M059J (cell line): ENCODE measurements at places on chromosomes 3 and 15.
A peak's percentile ranks its signal among the peaks of the same experiment; 100 is the strongest.

GRCh38 chr3:153379516-153379915 lies 217.5 kb downstream of the RAP2B start:
- DNase-seq: no peak

GRCh38 chr3:112308151-112308911 lies 14.3 kb upstream of the SLC9C1 start:
- peak; percentile 43 for DNase-seq

DNA sequence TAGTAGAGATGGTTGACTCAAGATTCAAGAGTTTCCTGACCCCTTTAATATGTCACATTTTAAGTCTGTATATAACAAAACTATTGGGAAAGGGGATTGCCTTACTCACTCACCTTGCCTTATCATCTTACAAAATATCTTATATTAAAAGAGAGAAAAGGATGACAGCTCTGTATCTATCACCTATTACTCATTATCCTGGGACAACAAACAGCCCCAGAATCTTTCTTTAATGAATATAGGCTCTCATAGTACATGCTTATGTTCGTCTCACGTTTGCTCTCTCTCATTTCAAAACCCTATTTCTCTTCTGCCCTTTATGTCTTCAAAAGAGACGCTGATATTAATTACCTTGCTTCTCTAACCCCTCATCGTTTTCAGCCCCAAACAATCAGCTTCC lies 1023.4 kb upstream of the CFAP20DC start:
- no peak for DNase-seq

GRCh38 chr3:127320529-127321121 lies 32.8 kb upstream of the PRR20G start:
- peak; percentile 11 for DNase-seq

DNA sequence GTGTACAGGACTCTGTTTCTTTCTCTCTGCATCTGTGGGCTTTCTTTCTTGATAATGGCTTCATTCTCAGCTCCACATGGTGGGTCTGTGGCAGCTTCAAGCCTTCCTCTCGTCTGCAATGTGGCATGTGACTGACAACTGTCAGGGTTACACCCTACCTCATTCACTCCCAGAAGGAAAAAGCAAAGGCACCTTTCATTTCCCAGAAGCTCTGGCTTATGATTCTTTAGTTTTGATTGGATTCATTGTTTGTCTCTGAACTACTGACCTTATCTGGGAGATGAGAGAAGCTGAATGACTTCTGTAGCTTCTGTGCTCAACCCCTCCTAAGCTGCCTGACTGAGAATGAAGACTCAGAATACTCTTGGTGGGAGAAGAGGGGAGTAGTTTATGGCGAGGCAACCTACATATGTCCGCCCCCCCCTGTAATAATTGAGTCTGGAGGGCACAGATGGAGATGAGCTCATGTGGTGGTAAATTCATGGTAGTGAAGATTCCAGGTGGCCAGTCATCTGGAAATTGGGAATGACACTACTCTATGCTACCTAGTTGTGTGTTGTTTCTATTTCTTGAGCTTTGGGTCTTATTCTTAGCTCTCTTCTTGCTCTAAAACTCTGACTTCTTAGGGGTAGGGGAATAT lies 38.4 kb downstream of the KCNAB1 start:
- DNase-seq: no peak

GRCh38 chr3:52277972-52278509 lies 408 bp downstream of the WDR82 start:
- DNase-seq: peak; percentile 54

DNA sequence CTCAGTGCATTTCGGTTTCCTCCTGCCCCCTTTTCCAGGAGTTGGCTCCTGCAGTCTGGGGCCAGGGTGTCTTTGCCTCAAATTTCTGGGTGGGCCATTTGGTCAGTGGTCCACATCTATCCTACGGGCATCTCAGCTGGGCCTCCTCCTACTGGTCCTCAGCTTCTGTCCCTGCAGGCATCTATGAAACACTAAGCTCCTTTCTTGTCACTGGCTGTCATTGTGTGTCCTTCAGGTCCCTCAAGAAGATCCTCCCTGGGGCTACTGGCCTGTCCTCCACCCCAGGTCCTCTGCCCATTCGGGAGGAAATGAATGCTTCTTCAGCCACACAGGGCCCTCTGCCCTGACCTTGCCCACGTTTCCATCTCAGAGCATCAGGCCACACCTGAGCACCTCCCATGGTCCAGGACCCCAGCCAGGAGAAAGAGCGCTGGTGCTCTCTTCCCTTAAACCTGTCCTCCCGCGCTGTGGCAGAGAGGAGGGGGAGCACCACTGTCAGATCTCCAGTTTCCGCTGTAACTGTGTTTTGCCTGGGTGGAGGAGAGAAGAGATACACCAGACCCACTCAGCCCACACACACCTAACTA lies 1.8 kb downstream of the PRR23E start:
- no peak for DNase-seq

DNA sequence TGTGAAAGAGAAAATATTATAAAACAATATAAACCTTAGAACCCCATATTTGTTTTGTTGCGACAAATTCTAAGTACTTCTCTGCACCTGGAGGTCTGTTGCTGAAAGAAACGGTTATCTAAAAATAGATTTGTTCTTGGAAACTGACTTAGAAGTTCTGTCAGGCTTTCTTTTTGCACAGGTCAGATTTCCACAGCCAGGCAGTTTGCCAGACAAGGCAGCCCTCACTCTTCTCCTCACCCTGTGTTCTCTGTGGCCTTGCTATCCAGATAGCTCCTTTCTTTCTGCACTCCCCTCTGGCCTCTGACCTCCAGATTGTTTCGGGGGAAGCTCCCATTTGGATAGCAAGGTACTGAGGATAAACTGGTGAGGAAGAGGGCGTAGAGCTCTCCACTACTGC lies 413.3 kb upstream of the ONECUT1 start:
- DNase-seq: no peak

DNA sequence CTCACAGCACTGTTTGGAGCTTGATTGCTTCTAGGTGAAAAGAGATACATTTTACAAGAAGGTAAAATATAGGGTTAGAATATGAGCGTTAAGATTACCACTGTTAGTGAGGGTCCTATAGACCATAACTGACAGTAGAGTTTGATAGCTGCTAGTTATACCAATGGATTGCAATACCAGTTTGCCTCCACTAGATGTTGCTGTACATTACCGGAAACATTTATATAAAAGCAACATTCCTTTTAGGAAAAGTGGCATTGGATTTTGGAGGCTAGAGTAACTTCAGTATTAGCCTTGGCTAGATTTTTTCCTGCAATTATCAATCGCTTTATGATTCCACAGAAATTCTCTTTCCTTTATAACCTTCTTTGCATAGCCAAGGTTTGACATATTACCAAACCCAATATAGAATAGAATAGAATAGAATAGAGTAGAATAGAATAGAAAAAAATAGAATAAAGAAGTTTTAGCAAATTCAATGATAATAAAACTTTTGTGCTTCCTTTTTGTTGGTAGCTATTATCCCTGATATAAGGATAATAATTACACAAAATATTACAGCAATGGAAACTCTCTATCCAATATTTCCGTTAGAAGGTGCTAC lies 1093.6 kb upstream of the ALCAM start:
- peak; percentile 59 for DNase-seq

DNA sequence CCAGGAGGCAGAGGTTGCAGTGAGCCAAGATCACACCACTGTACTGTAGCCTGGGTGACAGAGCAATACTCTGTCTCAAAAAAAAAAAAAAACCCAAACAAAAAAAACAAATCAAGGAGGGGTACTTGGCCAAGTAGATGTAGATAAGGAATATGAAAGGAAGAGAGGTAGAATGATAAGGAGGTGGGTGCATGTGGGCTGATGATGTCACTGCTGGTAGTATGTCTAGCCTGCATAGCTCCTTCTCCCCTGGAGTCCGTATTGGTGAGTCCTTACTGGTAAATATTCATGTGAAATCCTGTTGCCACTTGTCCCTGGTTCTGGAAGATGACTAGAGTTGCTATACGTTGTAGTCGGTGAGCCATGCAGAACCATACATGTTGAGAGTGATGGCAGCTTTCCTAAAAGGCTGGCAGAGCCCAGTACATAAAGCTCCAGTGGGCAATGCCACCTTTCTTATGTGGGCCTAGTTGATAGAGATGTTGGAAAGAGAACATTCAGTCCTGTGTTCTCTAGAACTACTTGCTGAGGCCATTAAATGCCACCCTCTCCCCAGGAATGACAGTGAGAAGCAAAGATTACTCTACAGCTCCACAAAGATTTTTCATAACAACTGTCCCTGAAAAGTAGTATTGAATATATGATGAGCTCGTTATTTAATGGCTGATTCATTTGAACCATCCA lies 11.0 kb downstream of the KAT2B start:
- no peak for DNase-seq

DNA sequence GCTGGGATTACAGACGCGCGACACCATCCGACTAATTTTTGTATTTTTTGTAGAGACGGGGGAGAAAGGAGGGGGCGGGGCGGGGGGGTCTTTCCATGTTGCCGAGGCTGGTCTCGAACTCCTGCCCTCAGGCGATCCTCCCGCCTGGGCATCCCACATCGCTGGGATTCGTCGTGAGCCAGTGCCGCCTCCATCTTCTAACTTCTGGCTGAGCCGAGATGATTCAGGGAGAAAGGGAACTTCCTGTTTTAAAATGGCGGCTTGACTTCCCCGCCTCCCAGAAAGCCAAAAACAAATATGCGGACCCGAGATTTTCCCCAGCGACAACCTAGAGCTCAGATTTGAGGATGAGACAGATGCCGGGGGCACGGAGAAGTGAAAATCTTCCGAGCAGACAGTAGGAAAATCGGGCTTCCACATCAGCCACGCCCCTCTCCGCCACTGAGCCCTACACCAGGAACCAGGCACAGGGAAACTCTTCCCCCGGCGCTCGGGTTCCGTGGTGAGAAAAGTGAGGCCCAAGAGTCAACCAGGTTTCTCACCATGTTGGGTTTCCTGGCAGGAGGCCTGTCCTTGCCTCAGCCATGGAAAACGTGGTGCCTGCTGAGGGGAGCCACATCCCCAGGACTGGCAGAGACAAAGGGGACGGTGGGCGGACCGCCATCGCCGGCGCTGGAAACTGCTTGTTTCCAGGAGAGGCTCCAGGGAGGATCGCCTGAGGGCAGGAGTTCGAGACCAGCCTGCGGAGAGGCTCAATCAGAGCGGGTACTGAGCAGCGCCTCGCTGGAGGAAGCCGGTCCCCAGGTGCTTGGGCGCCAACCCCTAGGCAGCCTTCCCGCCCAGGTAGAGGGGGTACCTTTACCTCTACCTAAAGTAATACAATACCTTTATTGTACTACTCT lies 18.7 kb downstream of the CHST14 start:
- DNase-seq: no peak

GRCh38 chr15:96334017-96334704 lies 3.7 kb downstream of the NR2F2 start:
- no peak for DNase-seq

DNA sequence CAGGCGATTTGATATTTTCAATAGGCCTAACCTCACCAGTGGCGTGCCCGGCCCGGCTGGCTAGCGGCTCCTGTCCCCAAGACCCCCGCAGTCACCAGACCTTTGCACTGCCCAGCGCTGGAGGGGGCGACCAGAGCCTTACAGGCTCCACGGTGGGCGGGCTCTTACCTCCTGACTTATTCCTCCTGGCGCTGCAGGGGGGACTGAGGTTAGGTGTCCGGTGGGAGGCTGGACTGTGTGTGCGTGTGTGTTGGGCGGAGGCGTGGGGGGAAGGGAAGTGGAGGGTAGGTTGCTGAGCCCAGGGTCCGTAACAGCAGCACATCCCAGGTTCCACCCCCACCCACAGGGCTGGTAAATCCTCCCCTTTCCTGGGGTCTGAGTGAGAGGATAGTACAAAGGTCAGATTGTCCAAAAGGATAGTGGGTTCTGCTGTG lies 27.5 kb upstream of the THRB start:
- DNase-seq: no peak

DNA sequence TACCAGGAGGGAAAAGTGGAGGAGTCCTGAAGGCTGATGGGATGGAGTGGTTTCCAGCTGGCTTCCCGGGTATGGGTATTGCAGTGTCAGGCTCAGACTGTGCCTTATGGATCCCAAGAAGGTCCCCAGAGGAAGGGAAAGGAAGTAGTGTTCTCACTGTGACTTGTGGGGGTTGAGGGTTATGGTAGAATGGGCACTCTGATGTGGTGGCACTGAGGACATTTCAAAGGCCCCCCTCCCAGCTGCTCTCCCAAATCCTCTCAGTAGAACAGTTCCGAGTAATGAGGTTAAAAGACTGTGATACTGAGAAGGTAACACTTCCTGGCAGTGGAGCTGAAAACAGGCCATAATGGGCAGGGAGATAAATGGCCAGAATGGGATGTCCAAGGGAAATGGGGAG lies 23.1 kb upstream of the TIMP4 start:
- DNase-seq: no peak

GRCh38 chr3:192892981-192893700 lies 24.5 kb downstream of the MB21D2 start:
- DNase-seq: peak; percentile 100

DNA sequence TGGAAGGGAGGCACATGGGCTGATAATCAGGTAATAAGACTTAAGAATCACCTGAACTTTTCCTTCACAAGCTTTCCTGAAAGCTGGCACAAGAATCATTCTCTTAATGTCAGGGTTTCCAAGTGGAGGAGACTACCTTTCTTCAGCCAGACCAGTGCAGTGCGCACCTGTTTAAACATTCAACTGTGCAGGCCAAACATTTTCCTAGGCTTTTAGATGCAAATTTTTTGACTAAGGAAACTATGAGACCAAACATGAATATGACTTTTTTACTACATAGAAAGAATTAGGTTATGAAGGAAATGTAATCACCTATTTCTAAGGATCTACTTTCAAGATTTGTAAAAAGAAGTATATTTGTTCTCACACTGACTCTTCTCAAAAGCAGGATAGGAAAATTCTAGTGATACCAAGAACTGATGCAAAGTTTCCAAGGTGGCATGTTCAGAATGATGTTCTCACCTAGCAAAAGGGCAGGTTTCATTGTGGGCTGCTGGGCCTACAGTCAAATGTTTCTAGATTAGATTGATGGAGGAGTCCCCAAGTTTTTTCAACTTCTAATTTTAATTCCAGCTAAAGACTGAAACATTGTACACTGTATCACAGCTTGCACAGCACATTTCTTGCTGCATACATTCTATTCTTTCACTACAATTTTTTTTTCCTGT lies 339.1 kb downstream of the TIGIT start:
- DNase-seq: no peak

DNA sequence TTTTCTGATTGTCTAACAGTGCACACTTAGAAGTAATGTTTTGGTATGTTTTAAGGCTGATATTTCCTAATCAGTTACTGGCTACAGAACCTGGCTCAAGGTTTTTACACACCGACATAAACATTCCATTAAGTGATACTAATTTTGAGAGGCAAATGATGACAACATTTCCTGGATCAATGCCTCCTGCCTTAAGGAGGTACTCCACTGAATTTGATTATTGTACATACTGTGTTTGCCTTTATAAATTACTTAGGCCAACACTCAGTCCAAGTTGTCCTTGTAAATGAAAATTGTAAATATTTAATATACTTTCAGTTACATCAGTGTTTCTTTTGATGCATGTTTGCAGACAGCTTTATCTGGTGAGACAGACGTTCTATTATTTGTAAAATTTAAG lies 24.2 kb upstream of the LXN start:
- DNase-seq: peak; percentile 24

GRCh38 chr15:64753480-64754185 lies 21.8 kb downstream of the RBPMS2 start:
- no peak for DNase-seq

GRCh38 chr3:183265157-183265642 lies 12.1 kb downstream of the B3GNT5 start:
- DNase-seq: no peak
